ENCODE measurements at places on chromosomes 3 and 15. TPM values are rescaled to one million over a fixed set of nuclear protein-coding genes. Genes with fewer than 3 reads are reported as not detected.

PRR20G gene
- not detected for total RNA-seq

TNNC1 gene
- not detected for total RNA-seq

PPP1R14D gene
- not detected for total RNA-seq

HSPBAP1 gene
- 16.4 TPM for total RNA-seq

COLQ gene
- total RNA-seq: under 0.01 TPM

ACTR8 gene
- 21.9 TPM for total RNA-seq

SNX22 gene
- total RNA-seq: under 0.01 TPM

SPATA12 gene
- not detected for total RNA-seq

RTP3 gene
- total RNA-seq: not detected

RASGRP1 gene
- 0.50 TPM for total RNA-seq

SERF2 gene
- total RNA-seq: 224 TPM

XXYLT1 gene
- total RNA-seq: 13.4 TPM

MASP1 gene
- total RNA-seq: 0.21 TPM

CHRFAM7A gene
- 0.36 TPM for total RNA-seq

FGF7 gene
- 0.07 TPM for total RNA-seq

ST8SIA2 gene
- total RNA-seq: not detected

GPR27 gene
- total RNA-seq: 1.6 TPM

FBLN2 gene
- total RNA-seq: 1.4 TPM

CISH gene
- 1.0 TPM for total RNA-seq

BCHE gene
- 1.6 TPM for total RNA-seq
